Stimulated activated CD8-positive, alpha-beta memory T cell treated with anti-CD3 and anti-CD28 coated beads, Interleukin-7, amount 100 ng/mL, for 4 hours (primary cell): ENCODE measurements at places on chromosomes 2 and 18.

DNA sequence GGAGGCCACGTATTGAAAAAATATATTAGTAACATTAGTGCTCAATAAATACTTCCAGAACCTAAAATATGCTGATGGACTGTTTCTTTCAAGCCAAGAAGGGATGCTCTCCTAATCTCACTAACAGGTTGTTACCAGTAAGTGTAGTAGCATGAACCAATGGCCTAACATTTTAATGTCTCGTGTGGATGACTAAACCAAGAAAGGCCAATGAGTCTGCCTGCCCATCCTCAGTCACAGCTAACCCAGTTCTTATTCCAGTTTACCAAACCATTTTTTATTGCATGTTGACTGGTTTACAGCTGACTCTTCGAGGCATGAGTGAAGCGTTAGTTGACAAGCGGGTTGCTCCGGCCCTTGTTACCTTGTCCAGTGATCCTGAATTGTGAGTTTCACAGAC, 45.1 kb upstream of the TNFRSF11A start:
- no peak for DNase-seq

DNA sequence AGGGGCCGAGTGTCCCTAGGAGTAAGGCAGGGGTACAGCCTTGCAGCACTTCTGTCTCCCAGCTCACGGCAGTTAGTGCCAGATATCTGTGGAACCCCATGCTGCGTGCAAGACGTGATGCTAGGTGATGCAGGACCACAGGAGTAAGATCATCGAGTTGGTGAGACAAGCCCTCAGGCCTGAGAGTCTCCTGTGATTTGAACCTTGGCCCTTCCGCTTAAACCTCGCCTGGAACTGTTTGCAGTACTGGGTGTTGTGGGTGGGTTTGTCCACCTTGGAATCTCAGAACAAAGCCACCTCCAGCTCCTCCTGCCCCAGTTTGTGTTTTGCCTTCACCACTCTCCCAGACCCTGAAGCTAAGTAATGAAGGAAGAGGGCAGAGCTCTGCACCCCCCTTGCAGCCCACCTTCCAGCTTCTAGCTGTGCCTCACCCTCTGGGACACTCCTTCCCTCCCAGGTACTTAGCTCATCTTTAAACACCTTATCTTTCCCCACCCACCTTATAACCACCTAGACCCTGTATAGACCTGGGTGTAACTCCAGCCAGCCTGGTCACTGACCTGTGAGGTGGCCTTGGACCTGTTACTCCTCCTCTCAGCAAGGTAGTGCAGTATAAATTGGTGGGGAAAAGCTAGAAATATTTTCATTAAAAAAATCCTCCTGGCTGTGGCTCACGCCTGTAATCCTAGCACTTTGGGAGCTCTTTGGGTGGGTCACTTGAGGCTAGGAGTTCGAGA, 6.6 kb downstream of the CNNM4 start:
- DNase-seq, result no peak

DNA sequence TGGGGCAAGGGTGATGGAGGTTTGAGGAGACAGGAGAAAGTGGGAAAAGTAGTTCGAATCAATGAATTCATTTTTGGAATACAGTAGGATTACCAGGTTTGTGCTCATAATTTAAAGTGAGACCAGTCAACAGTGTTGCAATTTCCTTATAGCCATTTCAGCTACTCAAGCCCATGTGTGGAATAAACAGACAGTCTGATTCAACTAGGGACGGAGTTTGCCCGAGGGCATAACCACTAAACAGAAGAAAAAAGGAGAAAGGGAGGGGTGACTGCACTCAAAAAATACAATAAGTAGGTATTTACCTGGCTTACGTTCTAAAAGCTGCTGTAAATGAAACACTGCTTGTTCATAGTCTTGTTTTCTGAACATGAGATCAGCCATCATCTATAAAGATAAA, 55.2 kb downstream of the TTC21B start:
- DNase-seq, result no peak

GRCh38 chr18:51425475-51425874, 228.0 kb upstream of the MEX3C start:
- DNase-seq, result no peak

DNA sequence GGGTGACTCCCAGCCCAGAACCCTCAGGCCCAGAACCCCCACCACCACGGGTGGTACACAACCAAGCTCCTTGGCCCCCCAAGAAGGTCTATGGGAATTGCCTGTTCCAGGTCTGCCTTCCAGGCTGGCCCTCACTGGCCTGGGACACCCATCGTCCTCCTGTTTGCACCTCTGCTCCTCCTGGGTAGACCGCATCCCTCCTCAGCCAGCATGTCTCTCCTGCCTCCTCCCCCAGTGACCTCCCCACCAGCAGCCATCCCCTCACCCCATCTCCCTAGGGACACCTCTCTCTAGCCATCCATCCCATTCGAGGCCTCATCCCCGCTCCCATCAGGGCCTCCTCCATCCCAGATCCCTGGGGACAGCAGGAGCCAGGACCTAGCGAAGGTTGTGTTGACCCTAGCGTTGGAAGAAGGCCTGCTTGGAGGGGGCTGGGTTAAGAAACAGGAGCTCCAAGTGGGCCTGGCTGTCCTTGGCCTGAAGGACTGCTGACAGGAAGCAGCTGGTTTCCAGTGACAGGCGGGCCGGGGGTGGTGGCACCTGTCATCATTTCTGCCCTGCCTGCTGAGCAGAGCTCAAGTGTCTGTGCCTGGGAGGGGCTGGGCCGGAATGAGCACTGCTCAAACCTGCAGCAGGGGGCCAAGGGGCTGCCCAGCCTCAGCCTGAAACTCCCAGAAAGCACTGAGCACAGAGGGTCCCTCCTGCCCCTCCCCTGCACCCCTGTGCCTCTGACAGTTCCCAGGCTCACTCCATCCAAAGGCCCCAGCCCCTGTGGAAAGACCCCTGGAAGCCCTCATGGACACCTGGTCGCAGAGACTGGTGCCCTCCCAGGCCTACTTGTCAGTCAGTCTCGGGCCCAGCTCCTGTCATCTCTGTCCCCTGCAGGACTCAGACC, 96.0 kb upstream of the OTOS start:
- DNase-seq, result no peak

DNA sequence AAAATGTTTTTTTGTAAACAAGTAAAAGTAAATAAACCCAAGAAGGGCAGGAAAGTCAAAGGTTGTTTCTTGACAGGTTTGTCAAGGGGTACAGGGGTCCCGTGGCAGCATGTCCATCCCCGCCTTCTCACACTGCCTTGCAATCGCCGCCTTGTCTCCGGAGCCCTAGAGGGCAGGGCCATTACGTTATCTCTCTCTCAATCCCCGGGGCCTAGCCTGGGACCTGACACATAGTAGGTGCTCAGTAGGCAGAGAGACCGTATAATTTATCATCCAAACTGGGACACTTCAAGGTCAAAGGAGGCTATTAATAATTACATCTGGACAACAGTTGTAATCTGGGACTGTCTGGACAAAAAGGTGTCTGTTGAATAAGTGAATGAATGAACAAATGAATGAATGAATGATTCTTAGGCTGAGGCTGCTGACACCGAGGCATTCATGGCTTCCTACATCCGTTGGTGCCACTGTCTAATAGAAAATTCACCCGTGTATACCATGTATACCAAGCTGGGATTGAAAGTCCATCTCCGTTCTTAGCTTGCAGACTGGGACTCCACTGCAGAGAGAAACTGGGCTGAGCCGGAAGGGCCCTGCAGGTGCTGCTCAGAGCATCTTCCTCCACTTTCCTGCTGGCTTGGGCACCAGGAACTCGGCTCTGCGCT, 44.8 kb upstream of the PLB1 start:
- DNase-seq, result no peak

GRCh38 chr18:21656402-21656801, 44.3 kb downstream of the SNRPD1 start:
- DNase-seq, result no peak

DNA sequence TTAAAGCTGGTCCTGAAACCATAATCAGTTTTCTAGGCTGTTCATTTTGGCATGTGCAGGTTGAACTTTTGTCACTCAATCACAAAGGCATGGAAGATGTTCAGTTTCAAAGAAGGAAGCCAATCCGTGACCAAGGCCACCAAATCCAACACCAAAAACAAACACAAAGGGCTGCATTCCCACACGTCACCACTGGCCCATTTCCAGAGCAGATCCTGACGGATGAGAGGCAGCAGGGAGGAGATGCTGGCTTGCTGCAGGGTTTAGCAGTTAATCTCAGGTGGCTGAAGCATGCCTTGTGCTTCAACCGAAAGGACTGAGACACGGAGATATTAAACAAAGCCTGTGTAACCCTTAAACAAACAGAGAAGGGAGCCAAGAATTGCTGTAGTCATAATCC, 191.9 kb upstream of the CTAGE1 start:
- no peak for DNase-seq

- DNase-seq, result no peak
Measured at GRCh38 chr2:9018534-9018933, 15.1 kb upstream of the MBOAT2 start.

GRCh38 chr2:232699110-232699509, 2.0 kb downstream of the GIGYF2 start:
- DNase-seq, result no peak

DNA sequence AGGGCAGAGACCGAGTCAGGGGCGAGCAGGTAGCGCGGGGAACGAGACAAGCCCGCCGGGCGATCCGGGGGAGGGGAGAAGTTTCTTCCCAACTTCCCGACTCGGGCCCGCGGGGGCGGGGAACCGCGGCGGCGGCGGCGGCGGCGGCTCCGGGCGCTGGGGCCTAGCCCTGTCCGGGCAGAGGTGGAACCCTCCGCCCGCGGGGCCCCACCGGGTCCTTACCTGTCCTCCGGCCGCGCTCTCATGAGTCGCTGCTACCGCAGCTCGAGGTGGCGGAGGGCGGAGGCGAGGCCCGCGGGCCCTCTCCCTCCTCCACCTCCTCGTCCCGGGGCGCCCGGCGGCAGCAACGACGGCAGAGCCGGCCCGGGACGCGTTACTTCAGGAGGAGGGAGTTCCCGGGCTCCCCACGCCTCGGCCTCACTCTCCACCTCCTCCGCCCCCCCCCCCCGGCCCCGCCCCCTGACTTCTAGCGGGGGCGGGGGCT, at the start of gene YES1:
Gene YES1 (minus strand): TSS at position 351 of the 484 bp plus-strand sequence. CDS start 55,415 bp downstream, outside the sequence.
- no peak for DNase-seq

GRCh38 chr2:41720331-41721251, 327.2 kb upstream of the PKDCC start:
- DNase-seq, result no peak

GRCh38 chr18:24586662-24587360, 126.4 kb downstream of the HRH4 start:
- DNase-seq, result no peak

GRCh38 chr2:69348781-69349180, 38.2 kb downstream of the GFPT1 start:
- no peak for DNase-seq

GRCh38 chr2:201852878-201853415, 46.6 kb downstream of the CDK15 start:
- DNase-seq, result no peak
